Sciatic nerve (tissue), 2 donors: ENCODE measurements at places on chromosomes 4 and X. TPM values are rescaled to one million over a fixed set of nuclear protein-coding genes. Genes with fewer than 3 reads are reported as not detected.

Gene NUDT9
- 29.4 TPM for total RNA-seq

Gene FATE1
- total RNA-seq: 0.36 TPM

Gene PHEX
- total RNA-seq: 0.09 TPM

Gene SCML1
- 17.8 TPM for total RNA-seq
